ENCODE measurements at places on chromosomes 16 and 17.

DNA sequence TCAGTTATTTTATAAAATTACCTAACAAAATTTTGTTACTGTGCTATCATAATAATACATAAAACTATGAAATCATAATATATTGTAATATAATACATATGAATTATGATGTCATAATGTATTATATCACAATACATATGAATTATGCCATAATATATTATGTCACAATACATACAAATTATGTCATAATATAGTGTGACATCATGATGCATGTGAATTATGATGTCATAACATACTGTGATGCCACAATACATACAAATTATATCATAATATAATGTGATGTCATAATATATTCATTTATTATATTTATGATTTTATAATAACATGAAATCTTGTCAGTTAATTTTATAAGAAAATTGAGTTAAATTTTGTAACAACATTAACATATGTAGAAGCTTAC, 2021.6 kb downstream of the TP53TG3F start:
- no peak for DNase-seq

DNA sequence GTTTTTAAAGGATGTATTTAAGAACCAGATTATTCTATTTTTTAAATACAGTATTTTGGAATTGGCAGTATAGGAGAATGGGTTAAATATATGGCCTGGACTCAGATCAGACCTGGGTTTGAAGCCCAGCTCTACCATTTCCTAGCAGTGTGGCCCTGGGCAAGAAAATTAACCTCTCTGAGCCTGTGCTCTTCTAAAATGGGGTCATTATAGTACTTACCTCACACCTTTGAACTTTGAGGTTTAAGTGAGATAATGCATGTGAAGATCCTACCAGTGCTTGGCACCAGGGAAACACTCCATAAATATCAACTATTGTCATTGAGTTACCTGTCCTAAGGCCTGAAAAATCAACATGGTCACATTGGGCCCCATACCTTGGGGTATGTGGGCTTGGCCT, 93.4 kb upstream of the WSB1 start:
- no peak for DNase-seq

DNA sequence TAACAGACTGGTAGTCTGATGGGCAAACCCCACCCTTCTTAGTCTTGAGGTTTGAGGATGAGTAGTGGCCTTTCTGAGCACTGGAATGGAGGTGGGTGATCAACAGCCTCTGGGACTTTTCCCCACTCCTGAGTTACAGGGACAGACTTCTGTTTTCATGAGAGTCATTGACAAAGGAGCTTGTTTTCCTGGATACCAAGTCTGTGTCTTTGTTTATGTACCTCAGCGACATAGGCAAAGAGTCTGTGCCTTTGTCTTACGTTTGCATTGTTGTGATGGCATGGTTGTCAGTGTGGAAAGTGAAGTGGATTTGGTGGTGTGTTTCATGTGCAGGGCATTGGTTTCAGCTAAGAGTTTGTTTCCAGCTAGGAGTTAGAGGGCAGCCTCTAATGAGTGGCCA, 17.5 kb downstream of the EPN2 start:
- DNase-seq = no peak

DNA sequence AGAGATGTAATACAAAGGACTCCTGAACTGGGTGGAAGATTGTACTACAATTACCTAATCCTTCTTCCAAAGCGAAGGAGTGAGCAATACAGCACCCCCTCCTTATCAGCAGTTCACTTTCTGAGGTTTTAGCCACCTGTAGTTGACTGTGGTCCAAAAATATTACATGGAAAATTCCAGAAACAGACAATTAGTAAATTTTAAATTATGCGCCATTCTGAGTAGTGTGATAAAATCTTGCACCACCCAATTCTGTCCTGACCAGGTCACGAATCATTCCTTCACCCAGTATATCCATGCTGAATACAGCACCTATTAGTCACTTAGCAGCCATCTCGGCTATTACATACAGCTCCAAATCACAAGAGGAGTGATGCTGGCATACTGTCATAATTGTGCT, 23.2 kb downstream of the VPS53 start:
- no peak for DNase-seq

DNA sequence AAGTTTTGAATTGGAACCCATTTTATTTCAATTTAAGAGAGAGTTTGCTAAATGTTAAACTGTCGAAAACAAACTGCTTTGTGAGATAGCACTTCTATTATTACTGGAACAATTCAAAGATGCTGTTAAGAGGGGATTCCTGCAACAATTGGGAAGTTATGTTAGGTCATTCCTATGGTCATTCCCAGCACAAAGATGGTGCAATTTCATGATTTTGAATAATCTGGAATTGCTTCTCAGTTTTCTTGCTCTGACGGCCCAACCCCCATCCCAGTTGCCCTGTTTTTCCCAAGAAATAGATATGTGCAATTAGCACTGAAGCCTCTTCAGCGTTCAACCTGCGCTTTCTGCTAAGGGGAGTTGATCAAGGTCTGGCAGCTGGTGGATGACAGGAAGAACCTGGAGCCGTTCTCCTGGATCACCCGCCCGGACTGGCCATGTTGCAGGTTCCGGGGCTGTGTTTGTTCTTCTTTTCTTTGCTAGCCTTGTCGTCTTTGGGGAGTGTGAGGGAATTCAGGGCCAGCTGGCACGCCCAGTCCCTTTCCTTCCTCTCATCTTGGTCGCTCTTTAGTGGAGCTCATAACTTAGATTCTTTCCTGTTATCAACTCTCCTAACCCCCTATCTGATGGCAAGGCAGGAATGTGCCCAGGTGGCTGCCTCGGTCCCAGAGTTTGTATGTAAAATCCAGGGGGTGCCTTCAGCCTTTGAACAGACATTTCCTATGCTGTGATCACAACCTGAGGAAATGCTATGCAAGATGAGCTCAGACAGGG, 29.0 kb upstream of the IRF8 start:
- no peak for DNase-seq

DNA sequence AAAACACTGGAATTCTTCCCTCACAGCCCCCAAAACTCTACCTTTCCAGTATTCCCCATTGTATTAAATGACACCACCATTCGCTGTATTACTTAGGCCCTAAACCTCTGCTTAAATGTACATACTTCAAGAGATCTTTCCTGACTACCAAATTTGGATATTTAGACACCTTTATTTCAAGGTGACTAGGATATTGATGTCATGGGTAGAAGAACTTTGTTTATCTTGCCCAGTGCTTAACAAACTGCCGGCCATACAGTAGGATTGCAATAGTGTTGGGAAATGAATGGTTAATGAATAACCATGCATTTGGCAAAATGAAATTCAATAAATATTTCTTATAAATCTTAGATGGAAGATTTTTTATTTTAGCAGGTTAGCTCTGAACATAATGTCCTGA, 86.2 kb upstream of the CA10 start:
- DNase-seq = no peak

DNA sequence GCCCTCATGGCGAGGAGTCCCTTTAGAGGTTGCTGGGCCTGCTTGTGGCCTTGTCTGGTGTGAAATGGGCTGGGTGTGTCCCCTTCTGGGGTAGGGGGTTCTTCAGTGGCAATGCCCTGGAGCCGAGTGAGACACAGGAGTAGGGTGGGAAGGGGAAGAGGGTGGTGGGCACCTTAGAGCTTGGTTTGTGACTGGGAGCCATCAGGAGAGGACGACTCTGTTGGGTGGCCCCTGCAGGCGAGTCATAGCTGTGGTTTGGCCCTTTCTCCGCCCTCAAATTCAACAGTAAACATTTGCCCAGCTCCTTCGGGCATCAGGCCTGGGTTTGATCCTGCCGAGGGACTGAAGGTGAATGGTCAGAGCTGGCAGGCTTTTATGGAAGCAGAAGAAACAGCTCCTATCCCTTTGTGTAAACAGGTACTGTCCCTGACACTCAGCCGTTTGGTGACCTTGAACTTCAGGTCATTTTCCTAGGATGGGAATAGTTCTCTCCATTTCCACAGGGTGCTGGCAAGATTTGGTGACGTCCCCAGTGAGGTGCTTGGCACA, 2.9 kb downstream of the E4F1 start:
- no peak for DNase-seq

GRCh38 chr17:77417575-77417974, 276.8 kb downstream of the SEC14L1 start:
- DNase-seq = no peak

- DNase-seq = no peak
These were observed 121.4 kb upstream of the FOXF1 start for GRCh38 chr16:86388976-86389375.

- no peak for DNase-seq
These were observed 83.5 kb downstream of the GP2 start for GRCh38 chr16:20243731-20244281.

DNA sequence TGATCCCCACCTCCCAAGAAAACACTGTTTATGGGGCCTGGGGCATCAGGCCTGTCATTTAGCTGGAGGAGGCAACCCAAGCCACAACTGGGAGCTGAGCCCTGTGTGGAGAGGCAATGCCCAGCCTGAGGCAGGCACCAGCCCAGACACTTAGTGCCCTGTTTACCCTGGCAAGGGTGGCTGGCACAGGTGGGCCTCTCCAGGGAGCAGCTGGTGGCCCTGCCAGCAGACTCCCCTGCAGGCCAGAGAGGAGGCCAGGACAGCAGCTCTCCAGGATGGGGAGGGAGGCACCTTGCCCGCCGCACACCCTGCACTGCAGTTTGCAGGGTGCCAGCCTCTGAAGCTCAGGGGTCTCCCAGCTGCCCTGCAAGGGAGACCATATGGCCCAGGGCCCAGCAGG, 9.1 kb upstream of the TMEM92 start:
- DNase-seq = no peak

GRCh38 chr16:86974120-86974519, 343.1 kb downstream of the C16orf95 start:
- DNase-seq = no peak

- DNase-seq = no peak
These were observed 7.3 kb downstream of the CYB5D1 start for GRCh38 chr17:7864995-7865650.

- no peak for DNase-seq
These were observed 52.0 kb downstream of the LDHD start for GRCh38 chr16:75064403-75065148.

GRCh38 chr16:57800200-57801097, 1.8 kb downstream of the KIFC3 start:
- no peak for DNase-seq

- no peak for DNase-seq
These were observed 173.2 kb upstream of the FOXF1 start for GRCh38 chr16:86337138-86337537.

DNA sequence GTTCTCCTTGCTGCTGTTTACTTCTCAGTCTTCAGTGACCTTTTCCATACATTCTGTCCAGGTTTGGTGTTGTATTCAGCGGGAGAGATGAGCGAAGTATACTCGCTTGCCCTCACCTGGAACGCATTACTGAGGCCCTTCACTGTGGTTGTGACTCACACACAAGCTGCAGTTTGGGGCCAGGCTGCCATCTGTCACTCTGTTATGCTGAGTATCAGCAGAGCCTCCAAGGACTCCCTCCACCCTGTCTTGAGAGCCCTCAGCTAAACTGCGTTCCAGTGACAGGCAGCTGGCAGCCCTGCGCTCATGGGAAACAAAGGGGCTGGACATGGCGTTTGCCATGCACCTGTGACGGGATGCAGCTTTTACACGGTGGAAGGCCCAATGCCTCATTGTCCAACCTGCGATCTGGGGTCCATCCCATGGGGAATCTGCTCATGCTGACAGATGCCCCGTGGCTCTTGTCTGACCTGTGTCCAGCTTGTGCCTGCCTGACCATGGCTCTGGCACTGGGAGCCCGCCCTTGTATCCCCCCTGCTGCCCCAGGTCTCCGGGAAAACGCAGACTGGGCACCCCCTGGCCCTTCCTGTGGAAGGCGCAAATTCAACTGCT, 6.5 kb upstream of the ZNF778 start:
- DNase-seq = no peak

- no peak for DNase-seq
These were observed 30.3 kb upstream of the FASN start for GRCh38 chr17:82128287-82128686.

- DNase-seq = no peak
These were observed 38.9 kb downstream of the KANSL1 start for GRCh38 chr17:46154151-46154816.

- DNase-seq = no peak
These were observed 719.7 kb upstream of the CDH8 start for GRCh38 chr16:62755938-62756337.

DNA sequence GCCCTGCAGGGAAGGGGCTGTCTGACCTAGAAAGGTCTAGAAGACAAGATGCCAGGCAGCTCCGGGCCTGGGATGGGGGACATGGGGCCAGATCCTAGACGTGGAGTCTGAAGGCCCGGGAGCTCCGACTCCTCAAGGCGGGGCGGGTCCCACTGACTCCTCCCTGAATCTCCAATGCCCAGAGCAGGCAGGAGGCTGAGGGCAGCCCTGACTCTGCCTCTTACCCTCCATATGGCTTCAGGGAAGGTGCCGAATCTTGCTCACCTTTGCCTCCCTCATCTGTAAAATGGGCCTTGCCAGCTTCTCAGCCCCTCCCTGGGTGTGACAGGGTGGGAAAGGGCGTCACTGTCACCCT, 14.8 kb downstream of the VASN start:
- DNase-seq = no peak

DNA sequence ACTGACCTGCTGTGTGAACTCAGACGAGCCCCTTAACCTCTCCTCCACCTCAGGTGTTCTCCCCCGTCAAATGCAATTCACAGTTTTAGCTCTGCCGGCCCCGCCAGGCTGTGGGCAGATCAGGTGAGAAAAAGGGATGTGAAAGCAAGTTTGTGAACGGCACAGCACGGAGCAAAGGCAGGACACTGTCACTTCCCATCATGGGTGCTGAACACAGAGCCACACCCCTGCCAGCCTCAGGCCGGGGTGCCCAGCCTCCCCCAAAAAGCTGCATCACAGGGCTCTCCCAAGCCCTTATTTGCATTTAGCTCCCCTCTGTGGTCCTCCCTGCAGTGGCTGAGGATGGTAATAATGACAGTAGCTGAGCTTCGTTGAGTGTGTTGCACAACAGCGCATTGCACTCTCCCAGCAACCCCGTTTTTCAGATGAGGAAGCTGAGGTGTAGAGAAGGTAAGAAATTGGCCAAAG, 88.8 kb upstream of the TNRC6C start:
- no peak for DNase-seq

GRCh38 chr16:459761-460160, 34.3 kb downstream of the RAB11FIP3 start:
- DNase-seq = no peak

DNA sequence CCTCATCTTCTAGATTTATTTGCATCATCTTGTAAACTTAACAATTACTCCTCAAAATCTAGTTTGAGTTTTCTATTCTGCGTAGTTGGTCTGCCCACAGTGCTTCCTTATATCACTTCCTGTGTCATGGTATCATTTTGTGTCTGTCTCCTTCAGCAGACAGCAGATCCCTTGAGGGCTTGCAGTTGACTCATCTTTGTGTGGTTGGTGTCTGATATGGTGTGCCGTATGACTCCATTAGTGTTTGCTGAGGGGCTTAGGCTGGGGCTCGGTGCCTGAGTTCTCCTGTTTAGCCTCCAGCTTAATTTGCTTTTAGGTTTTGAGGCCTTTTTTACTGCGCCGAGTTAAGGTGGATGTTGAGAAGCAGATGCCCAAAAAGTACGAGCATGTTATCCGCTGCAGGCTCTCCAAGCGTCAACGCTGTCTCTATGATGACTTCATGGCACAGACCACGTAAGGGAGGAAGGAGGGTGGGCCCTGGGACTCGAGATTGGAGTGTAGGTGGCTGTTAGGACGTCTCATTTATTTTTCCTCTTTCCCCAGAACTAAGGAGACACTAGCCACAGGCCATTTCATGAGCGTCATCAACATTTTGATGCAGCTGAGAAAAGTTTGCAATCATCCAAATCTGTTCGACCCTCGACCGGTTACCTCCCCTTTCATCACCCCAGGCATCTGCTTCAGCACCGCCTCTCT, 16.9 kb downstream of the SRCAP start:
- peak; percentile 15 for DNase-seq

GRCh38 chr16:88499292-88499691, 46.2 kb downstream of the ZFPM1 start:
- DNase-seq = no peak
